LHCN-M2 (cell line): ENCODE measurements at places on chromosomes 1 and 21. TPM values are rescaled to one million over a fixed set of nuclear protein-coding genes. Genes with fewer than 3 reads are reported as not detected.

- no peak for DNase-seq
These were observed 37.5 kb downstream of the DPT start for GRCh38 chr1:168691541-168691940.

DNA sequence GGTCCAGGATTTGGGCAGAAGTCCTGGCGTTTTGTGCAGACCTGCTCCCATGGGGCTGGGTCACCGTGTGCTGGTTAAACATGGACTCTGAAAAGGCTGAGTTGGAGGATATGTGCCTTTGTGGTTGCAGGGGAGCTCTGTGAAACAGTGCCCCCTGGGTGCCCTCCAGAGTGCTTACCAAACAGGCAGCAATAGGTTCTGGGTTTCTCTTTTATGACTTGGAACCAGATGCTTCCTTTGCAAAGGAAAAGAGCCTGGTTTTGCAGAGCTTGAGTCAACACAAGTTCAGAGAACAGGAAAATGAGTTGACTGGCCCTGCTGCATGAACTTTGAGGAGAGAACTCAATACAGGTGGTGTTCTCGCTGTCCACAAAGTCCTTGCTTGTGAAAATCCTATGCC, 288.9 kb downstream of the TM2D1 start:
- no peak for DNase-seq

DNA sequence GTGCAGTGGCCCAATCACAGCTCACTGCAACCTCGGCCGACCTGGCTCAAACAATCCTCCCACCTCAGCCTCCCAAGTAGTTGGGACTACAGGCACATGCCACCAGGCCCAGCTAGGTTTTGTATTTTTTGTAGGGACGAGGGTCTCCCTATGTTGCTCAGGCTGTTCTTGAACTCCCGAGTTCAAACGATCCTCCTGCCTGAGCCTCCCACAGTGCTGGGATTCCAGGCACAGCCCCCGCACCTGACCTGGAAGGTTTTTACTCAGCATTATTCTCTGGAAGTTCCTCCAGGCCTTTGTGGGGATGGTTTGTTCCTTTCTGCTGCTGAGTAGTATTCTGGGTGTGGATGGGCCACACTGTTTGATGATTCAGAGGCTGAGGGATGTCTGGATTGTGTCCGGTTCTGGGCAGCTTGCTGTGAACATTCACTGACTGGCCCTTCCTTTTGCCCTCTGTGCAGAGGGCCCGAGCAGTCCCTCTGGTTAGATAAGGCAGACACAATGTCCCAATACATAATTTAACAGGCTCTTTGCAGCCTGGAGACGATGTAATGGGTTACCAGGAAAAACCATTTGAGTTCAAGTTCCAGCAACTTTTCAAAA, 6.0 kb upstream of the TRAPPC10 start:
- DNase-seq = peak; percentile 92

DNA sequence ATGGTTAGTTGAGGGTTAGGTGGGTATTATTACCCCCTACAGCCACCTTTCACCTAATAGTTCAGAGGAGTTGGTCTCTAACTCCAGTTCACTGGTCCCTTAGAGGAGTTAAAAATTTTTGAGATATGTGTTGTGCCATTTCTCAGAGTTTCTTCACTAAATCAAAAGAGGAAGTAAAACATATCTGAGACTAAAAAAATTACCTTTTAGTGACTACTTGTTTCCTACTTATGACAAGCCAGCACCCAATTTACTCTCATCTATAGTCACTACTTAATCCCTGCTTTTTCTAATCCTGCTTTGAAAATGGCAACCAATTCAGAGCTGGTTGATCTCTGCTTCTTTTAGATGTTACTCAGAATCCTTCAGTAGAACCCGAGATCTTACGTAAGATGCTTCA, 1316.8 kb upstream of the B3GALT2 start:
- DNase-seq = no peak

Gene PCP4L1
- 0.17 TPM in 1 of 2 replicates, not detected in the other for total RNA-seq

- peak; percentile 33 for DNase-seq
These were observed 244.6 kb upstream of the NEGR1 start for GRCh38 chr1:72526926-72527325.

Gene TDRD10
- not detected in 2 replicates for total RNA-seq

- DNase-seq = peak; percentile 37
These were observed 252.4 kb downstream of the TOMM20 start for GRCh38 chr1:234875953-234876855.

Gene SYTL1
- total RNA-seq = 0.63 TPM in 1 of 2 replicates, not detected in the other

Gene SYT6
- total RNA-seq = 0.13 and 1.7 TPM in 2 replicates

DNA sequence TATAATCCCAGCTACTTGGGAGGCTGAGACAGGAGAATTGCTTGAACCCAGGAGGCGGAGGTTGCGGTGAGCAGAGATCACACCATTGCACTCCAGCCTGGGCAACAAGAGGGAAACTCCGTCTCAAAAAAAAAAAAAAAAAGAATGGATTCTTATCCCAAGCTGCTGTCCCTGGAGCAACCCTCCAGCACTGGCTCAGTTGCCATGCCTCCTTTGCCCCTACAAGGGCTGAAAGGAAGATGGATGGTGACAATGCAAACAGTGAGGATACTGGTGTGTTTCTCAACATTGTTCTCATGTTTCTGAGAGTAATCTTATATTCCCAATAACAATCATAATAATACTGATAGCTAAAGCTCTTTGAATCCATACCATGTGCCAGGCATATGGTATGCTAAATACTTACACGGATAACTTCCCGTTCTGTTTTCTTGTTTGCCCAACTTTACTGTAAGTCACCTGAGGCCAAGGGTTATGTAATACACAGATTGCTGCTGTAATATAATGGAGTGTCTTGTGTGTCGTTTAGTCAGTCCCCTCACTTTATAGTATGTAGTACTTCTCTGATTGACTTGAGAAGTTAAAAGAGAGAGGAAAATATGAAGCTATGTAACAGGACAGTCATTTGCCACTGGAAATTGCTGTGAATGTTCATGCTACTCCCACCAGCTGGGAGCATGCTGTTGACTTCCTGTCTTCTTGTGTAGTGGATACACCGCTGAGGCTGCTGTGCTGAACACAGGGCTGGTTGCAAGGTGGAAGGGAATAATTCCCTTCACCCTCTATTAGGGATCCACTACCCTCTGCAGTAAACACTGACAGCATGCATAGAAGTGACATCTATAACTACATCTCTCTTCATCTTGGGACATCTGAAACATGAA, 153.6 kb downstream of the CNIH3 start:
- no peak for DNase-seq

- no peak for DNase-seq
These were observed 96.8 kb upstream of the C1orf105 start for GRCh38 chr1:172323686-172324085.

Gene KRTCAP2
- 95.3 and 96.7 TPM in 2 replicates for total RNA-seq

Gene UTP11
- total RNA-seq = 100 and 107 TPM in 2 replicates

- DNase-seq = peak; percentile 95
These were observed 586 bp downstream of the CHI3L2 start for GRCh38 chr1:111227851-111228747.

DNA sequence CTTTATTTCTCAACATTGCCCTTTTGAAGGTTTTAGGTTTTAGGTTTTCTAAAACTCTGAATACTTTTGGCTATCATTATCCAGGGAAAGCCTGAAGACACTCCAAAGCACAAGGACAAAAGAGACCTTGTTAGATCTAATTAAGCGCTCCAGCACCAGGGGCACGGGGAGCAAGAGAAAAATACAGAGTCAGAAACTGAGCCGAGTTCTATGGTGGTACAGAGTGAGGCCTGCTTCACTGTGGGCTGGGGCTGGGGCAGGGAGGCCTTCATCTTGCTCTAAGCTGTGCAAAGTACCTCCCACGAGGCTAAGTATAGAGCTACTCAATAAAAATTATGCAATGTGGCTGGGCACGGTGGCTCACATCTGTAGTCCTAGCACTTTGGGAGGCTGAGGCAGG, 19.7 kb upstream of the RAB4A start:
- no peak for DNase-seq

DNA sequence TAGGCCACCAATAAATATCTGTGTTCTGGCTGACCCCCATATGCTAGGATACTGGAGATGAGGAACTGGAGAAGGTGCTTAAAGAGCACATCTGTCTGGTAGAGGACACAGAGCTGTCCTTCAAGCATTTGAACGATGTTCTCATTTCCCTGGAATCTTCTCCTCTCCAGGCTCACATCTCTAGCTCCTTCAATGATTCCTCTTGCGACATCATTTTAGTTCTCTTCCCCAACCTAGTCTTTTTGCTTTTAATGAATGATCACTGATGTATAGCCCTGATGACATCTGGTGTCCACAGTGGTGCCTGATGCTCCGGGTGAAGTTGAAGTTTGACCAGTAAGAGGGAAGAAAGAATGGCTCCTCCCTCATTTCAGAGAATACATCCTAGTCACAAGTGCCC, 80.8 kb upstream of the UBE2U start:
- no peak for DNase-seq

Gene CCDC185
- not detected in 2 replicates for total RNA-seq

Gene NR5A2
- total RNA-seq = not detected in 2 replicates

DNA sequence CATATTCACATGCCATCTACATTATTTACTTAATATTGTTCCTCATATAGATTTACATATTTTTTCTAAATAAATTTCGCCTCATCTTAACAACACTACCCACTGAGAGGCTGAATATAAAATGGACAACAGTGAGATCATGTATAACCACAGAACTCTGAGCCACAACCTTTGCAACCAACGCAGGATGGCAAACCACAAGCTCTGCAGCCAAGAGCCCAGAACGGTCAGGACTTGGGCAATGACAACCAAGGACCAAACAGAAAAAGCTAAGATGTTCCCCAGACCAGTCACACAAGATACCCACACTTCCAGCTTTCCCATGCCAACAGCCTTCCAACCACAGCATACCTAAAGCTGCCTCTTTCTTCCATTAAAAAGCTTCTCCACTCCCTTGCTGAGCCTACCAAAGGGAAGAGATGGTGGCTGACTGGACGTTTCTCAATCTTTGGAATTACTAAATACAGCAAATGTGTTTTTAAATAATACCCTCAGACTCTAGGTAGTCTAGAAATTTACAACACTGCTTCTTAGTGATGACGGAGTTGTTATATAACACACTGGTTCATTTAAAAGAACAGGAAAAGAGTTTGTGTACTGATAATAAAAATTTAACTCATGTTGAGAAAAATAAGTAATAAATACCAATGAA, 117.9 kb downstream of the AKT3 start:
- DNase-seq = peak; percentile 57

Gene CRYAA
- not detected in 2 replicates for total RNA-seq

Gene CREB3L4
- 6.0 and 6.9 TPM in 2 replicates for total RNA-seq

- DNase-seq = no peak
These were observed 39.0 kb downstream of the TBX19 start for GRCh38 chr1:168319691-168320090.

Gene NUDT17
- 2.4 and 5.6 TPM in 2 replicates for total RNA-seq
